ENCODE measurements at places on chromosomes 4 and X.

DNA sequence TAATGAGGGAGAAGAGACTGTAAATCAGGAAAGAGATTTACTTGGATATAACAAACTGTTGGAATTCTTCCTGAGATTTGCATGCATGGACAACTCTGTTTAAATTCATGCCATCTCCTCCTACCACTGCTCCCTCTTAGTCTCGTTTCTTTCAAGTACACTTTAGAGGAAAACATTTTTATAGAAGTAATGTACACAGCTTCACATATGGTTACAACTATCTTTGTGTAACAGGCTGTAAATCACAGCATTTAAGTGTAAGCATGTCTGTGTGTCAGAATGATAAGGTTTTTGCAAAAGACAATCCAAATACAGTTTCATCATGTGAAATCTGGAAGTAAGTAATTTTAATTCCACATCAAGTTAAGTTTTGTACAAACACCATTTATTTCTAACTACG lies 21.5 kb upstream of the ENPEP start:
- no peak for DNase-seq

- peak; percentile 81 for DNase-seq
Observed at GRCh38 chrX:68834371-68835103, 5.7 kb downstream of the EFNB1 start.

- no peak for DNase-seq
Observed at GRCh38 chrX:11113731-11114130, 2.6 kb downstream of the HCCS start.

GRCh38 chr4:163404080-163404479 lies 60.4 kb downstream of the NPY5R start:
- DNase-seq = no peak

- DNase-seq = no peak
Observed at GRCh38 chr4:16439768-16440167, 213.5 kb upstream of the TAPT1 start.

- DNase-seq = no peak
Observed at GRCh38 chr4:28868841-28869240, 1851.3 kb upstream of the PCDH7 start.

- peak; percentile 77 for DNase-seq
Observed at GRCh38 chr4:147714575-147715401, 17.1 kb upstream of the ARHGAP10 start.

- no peak for DNase-seq
Observed at GRCh38 chr4:105835177-105835576, 60.1 kb upstream of the NPNT start.

GRCh38 chr4:189304809-189305208 lies 635.9 kb upstream of the FRG1 start:
- DNase-seq = no peak

- DNase-seq = no peak
Observed at GRCh38 chr4:6555519-6555918, 19.5 kb upstream of the MAN2B2 start.

DNA sequence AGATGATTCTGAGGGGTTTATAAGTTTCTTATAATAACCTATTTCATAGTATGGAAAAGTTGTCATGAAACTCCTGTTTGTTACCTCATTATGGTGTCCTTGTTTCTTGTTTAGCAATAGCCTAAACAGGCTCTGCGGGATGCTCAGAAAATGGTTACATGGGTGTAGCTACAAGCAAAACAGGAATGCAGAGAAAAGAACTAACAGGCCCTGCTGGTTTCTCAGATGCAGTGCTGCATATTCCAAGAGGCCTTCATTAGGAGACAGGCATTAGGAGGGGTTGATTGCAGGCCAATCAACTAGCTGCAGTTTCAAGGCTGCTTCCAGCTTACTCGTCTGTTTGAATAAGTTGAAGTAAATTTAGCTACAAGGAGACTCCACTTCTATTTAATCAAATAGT lies 37.6 kb upstream of the HPGD start:
- no peak for DNase-seq

DNA sequence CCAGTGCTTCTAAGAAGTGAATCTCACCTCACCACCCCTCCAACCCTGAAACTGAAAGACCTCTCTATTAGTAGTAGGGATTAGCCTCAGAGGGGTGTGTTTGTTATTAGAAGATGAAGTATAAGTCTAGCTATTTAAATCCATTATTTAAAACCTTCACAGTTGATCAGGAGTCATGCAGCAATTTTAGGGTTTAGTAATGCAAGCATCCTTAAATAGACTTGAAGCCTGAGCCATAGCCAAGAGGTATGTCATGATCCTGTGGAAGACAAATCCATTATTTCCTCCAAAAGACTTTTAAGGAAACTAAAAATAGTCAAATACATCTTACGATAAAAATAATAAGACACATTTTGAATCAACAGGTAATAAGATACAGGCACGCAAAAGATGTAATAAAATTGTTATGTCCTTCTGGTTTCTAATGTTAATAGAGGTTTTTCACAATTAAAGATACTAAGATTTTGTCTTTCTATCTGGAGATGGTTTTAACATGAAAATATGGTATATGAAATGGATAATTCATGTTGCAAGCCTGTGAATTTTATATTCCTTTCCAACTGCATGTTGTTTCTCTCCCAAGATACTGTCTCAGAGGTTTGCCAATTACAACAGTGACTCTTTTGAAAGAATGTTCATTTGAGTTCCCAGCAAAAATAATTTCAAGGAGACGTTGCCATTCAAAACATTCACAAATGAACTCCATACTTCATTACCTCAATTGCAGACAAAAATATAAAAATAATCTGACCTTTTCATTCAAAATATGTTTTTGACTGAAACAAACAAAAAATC lies 68.0 kb downstream of the LUZP4 start:
- DNase-seq = no peak

DNA sequence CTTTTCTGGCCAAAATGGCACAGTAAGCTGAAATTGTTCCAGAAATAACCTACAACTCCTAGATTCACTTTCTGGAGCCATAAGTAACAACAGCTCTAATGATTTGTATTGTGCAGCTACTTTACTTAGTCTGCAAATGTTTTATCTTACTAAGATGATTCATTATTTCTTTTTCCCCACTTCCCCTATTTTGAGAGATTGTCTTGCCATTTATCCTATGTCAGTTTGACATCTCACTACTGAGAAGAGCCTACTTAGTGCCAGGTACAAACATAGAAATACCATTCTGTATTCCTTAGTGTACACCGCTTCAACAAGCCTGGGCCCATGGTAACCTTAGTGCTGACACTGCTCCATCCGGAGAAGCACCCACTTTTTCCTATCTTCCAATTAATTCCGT lies 13.8 kb upstream of the STK26 start:
- no peak for DNase-seq

- DNase-seq = peak; percentile 43
Observed at GRCh38 chr4:73661646-73662119, 41.4 kb upstream of the RASSF6 start.

GRCh38 chrX:68203211-68203610 lies 230.1 kb downstream of the OPHN1 start:
- DNase-seq = no peak

GRCh38 chrX:39551762-39552161 lies 546.0 kb downstream of the BCOR start:
- DNase-seq = no peak

DNA sequence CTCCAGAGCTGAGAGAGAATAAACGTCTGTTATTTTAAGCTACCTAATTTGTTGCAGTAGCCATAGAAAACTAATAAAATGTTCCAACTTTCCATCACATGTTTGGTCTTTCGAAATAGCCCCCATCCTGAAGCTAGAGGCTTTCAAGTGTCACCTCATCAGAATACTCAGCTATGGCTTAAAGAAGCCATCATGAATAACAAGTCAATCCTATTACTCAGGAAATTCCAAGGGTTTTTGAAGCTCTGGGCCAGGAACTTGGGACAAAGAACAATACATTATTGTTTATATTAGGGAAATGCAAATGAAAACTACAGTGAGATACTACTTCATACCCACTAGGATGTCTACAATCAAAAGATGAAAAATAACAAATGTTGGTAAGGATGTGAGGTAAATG lies 42.2 kb downstream of the TBCK start:
- DNase-seq = no peak

DNA sequence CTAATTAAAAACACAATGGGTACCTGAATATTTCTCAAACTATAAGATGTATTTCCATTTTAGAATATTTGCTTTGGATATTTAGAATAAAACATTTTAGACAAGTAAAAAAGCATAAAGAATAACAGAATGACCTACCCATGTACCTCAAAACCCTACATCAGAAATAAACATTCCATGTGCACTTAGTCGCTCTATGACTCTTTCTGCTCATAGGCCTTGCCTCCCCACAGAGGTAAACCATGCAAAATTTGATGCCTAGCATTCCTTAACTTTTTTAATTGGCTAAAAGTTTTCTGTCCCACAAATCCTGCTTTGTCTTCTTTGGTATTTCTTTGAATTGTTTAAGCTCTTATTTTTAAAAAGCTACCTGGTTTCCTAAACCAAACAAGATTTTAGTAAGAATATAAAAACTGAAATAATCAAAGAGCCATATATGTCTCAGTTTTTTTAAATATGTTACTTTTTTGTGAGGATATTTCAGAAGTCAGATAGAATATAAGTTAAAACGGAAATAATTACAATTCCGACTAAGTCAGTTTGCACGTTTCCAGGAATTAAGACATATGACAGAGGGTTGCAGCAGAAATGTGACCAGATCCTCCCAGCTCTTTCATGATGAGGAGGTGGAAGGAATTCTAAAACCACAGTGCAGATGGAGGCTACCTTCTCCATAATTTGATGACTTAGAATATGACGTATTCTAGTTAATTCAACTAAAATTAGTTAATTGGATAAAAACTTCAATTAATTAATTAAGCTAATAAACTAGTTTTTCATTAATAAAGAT lies 102.5 kb downstream of the FIP1L1 start:
- DNase-seq = no peak

DNA sequence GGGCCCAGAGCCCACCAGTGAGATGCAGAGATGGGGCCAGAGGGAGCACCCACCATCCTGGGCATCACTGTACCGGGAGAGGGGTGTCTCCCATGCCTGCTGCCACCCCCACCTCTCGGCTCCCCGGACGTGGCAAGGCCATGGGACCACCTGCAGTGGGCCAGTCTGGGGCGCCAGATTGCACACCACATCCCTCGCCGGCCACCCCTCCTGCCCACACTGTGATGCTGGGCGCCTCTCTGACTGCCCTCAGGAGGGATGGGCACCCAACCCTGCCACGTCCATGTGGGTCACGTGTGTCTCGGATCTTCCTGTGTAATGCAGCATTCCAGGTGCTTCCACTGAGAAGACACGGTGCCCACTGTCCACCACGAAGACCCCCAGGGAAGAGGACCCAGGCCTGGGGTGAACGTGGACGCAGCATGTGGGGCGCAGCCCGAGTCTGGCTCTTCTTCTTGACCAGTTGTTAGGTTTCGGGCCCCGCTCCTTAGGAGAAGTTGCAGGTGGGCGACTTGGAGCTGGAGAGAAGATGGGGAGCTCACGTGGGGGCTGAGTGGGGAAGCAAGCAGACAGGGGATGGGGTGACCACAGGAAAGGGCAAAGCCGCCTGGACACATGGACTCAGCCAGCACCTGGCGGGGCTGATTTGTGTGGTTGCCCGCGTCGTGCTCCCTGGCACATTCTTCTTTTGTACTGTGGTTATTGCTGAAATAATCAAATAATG lies 47.7 kb downstream of the ZFYVE28 start:
- DNase-seq = peak; percentile 26

GRCh38 chrX:13386636-13387035 lies 66.8 kb upstream of the ATXN3L start:
- no peak for DNase-seq

- no peak for DNase-seq
Observed at GRCh38 chrX:54640736-54641135, 110.7 kb downstream of the GNL3L start.

- DNase-seq = no peak
Observed at GRCh38 chrX:79159800-79160199, 15.3 kb downstream of the GPR174 start.

DNA sequence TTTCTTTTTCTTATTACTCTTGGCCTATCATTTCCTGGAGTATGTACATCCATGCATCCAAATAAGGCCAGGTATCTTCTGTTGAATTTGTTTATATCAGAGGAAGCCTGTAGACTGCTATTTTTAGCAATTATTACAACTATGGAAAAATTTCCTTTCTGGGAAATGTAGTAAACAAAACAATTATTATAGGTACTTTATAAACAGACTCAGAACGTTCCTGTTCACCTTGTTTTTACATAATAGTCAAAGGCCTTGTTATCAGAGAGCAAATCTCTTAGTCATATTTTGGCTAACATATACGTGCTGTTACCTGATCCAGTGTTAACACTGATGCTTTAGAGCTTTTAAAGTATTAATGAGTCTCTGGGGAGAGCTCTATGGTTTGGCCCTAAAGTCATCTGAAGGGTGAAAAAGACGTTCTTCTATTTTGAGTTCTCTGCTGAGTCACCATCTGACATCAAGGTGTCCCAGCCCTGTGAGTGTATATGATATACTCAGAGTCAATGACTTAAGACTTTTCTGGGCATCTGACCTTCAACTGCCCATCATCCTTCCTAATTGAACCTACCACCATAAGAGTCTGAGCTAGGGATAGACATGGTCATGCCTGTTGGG lies 7.3 kb downstream of the SPARCL1 start:
- peak; percentile 51 for DNase-seq

DNA sequence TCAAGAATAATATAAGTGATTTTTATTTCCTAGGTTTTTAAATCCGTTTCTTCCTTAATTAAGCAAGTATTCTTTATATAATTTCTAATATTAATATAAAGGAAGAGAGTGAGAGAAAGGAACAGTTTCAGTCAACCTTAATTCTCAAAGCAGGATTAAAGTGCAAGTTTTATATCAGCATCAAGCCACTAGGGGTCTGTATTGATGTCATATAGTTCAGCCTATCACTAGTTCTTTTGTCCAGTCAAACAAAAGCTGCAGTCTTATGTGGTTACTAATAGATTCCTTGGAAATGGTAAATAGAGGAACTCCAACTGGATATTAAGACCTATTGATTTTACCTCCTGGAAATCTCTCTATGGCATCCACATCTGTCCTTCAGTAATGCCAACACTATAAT lies 82.0 kb downstream of the NAP1L3 start:
- peak; percentile 56 for DNase-seq

- DNase-seq = peak; percentile 87
Observed at GRCh38 chr4:185127021-185127925, 15.8 kb upstream of the SLC25A4 start.

GRCh38 chr4:6188687-6189305 lies 11.6 kb downstream of the JAKMIP1 start:
- DNase-seq = no peak

- no peak for DNase-seq
Observed at GRCh38 chrX:119935215-119935874, 8.2 kb downstream of the NKAP start.

- DNase-seq = no peak
Observed at GRCh38 chrX:39720945-39721344, 376.8 kb downstream of the BCOR start.

DNA sequence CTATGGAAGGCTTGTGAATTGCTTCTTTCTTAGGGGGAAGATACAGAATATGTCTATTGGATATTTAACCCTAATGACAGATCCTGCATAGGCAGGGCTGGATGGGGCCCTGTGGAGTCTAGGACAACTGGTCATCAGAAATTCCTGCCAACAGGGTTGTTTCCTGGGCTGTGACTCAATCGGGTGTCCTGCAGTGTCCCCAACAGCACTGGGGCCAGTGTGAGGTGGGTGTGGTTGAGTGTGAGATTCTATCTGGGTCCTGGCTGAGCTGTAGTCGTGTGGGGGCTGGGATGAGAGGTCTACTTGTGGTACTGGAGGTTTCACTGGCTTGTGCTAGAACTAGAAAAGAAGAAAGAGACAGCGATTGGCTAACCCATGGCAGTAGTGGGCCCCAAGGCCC lies 87.3 kb upstream of the WDR1 start:
- no peak for DNase-seq

Measured in osteoblast (primary cell).